GM18507 (cell line): ENCODE measurements at places on chromosomes 4 and X.
A peak's percentile ranks its signal among the peaks of the same experiment; 100 is the strongest.

GRCh38 chrX:10121787-10122186 lies 35.0 kb upstream of the CLCN4 start:
- DNase-seq = no peak

DNA sequence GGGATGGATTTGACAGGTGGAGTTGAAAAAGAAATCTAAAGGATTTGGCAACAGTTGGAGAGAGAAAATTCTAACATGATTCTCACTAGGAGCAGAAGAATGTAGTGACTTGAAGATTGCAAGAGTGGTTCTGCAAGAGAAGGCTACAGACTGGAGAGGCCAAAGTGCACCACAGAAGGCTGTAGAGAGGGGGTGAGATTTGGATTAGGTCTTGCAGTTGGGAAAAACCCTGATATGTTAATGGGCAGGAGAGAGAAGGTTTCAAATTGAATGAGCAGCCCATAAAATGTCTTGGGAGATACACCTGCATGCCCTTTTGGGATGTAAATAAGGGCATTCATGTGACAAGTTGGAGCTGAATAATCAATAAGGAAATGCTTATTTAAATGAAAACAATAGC lies 14.7 kb upstream of the VEGFD start:
- DNase-seq = no peak

DNA sequence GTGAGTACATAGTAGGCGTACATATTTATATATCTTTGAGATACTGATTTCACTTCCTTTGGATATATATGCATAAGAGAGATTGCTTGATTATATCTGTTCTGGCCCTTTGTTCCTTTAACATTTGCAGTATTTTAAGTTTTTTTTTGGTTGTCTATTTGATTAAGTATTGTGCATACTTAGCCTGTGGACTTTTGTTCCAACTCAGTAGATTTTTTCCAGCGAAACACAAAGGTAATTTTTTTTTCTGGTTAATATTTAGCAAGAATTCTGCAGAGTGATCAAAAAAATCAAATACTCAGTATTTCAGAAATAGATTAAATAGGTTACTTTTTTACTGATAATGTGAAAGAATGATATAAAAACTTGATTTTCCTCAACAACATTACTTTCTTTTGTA lies at the start of gene AFM:
AFM (plus strand) TSS at position 388 of the 400 bp plus-strand sequence. CDS start 31 bp downstream, outside the sequence.
- DNase-seq = no peak

- no peak for DNase-seq
Observed at GRCh38 chr4:139050446-139050845, 34.9 kb downstream of the NOCT start.

GRCh38 chr4:184937030-184937710 lies 81.1 kb upstream of the HELT start:
- no peak for DNase-seq

GRCh38 chr4:111933703-111934102 lies 211.6 kb upstream of the FAM241A start:
- DNase-seq = no peak

DNA sequence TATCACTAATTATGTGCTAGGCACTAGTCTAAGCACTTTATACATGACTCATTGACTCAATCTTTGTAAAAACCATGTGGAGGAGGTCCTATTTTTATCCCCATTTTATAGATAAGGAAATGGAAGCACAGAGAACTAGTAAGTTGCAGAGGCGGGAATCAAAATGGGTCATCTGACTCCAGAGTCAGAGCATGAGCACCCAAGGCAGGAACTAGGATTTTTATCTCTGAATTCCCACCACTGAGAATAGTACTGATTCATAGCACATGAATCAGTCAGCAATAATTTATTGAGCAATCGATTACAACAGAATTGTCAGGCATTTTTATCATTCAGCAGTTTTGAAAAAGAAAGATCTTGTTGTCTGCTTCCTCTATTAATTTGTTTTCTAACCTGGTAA lies 19.3 kb downstream of the SCARB2 start:
- no peak for DNase-seq

GRCh38 chr4:167021545-167022155 lies 212.6 kb downstream of the SPOCK3 start:
- no peak for DNase-seq

GRCh38 chr4:5206016-5206790 lies 154.9 kb downstream of the STK32B start:
- DNase-seq = no peak

DNA sequence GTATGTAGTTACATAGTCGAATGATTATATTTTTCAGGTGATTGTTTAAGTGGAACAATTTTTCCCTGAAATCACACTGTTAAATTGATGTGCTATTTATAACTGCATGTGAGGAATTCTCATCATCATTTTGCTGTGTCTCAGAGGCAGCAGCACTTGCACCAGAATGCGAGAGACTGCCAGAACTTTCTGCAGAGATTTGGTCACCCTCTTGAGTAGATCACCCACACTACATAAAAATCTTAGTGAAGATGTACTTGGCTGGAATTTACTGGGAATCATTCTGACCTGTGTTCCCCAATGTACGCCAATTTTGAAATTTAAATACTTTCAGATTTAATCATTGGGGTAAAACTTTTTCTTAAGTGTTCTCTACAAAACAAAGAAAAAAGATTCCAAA lies 5.4 kb downstream of the UGT2B4 start:
- DNase-seq = no peak

DNA sequence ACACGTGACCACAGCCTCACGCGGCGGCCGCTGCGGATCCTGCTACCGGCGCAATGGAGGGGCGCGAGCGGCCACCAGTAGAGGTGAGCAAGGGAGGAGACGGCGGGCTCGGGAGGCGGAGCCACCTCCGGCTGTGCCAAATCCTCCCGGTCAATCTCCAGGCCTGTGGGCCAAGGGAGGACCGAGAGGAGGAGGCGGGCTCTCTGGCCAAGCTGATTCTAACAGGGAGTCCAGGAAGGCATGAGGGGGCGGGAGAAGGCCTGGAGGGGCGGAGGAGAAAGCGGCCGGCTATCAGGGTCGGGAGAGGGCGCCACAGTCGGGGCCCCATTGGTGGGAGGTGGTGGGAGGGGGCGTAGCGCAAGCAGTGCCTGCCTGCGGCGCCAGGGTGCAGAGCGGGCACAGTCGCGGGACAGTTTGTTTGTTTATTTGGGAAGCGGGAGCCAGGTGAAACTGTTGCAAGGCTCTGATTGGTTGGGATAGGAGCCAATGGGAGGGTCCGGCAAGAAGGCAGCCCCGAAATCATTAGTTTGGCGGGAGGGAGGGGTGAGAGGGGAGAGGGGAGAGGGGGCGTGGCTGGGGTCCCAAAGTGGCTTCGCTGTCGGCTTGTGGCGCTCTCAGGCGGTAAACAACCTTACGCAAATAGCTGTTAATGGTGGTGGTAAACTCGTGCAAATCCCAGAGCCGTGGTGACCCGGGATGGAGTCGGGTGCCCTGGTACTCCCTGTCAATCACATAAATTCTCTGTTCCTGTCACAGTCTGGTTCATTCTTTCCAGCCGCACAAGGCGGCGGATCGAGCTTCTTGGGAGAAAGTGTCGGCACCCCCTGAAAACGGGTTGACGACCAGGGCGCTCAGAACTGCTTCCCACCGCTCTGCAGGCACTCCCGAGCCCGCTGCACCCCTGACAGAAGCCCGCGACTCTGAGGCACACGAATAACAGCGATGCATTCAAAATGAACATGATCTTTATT lies at the start of gene IRS4:
IRS4 (minus strand) TSS at position 55 of the 971 bp plus-strand sequence.
- no peak for DNase-seq

- DNase-seq = no peak
Observed at GRCh38 chr4:38105475-38106220, 145.4 kb downstream of the PTTG2 start.

- DNase-seq = no peak
Observed at GRCh38 chrX:20029728-20030127, 38.9 kb upstream of the BCLAF3 start.

- no peak for DNase-seq
Observed at GRCh38 chr4:153531000-153531358, 64.8 kb downstream of the TMEM131L start.

- no peak for DNase-seq
Observed at GRCh38 chr4:89486042-89486441, 178.4 kb upstream of the GPRIN3 start.

DNA sequence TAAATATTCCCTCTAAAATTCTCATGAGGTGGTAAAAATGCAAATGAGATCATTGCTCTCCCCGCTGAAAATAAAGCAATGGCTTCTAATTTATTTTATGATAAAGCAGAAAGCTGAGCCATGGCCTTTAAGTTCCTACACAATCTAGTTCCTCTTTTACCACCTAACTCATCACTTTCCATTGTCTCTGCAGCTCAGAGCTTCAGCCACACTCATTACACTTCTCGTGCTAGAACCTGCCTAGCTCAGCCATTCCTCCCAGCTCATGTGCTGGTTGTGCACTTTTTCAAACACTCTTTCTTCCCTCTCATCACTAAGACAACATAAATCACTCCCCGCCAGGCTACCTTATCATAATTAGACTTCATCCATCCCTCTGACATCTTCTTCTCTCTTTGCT lies 1112.1 kb upstream of the PRKX start:
- no peak for DNase-seq

GRCh38 chrX:47662144-47662657 lies 3.2 kb upstream of the UXT start:
- DNase-seq = no peak

DNA sequence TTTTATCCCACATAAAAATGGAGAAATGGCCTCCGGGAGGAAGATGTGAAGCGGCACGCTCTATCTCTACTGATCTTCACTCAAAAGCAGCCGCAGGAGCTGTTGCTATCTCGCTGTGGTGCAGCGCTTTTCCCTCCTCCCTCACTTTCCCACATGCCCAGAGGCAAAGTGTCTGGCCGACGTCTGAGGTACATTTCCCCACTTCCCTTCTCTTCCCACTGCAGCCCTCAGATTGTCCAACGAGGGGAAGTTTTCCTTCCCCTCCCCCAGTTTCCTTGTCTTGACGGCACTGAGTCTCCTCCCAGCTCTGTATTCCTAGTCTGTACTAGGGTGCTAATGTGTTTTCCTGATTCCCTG lies 660 bp upstream of the COL25A1 start:
- DNase-seq = no peak

DNA sequence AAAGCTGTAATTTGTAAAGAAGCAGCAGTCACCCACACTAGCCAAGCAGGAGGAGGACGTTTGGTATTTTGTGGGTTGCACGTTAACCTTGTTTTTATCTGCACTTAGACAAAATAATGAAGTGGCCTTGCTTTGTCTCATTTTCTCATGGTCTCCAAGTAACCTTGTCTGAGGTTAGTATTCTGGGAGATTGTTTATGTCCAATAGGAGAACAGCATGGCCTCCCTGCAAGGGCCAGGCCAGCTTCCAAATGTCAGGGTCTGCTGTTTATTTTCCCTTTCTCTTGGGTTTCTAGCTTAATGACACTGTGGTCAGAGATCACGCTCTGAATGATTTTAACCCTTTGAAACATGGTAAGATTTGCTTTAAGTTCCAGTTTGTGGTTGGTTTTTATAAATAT lies 29.9 kb downstream of the PNMA6E start:
- DNase-seq = no peak

GRCh38 chrX:110145854-110146253 lies 142.9 kb downstream of the TMEM164 start:
- no peak for DNase-seq

DNA sequence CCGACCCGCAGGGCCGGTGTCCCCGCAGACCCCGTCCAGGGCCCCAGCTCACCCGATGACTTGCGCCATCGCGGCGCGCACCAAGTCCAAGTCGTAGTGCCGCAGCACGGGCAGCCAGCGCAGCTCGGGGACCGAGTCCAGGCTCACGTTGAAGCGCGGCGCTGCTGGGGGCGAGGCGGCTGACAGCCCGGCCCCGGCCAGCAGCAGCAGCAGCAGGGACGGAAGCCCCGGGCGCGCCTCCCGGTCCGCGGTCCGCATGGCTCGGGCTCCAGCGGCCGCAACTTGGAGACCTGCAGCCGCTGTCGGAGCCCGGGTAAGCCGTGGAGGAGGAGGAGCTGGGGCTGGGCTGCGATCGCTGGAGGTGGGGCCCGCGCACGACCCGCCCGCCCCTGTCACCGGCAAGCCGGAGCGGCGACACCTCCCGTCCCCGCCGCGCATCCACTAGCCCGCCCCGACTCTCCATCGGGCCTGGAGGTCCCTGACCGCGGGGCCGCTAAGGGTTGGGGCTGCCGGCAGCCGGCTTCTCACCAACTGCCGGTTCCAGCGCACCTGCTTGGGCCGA lies at the start of gene NAAA:
NAAA (minus strand) TSS at position 322 of the 562 bp plus-strand sequence; CDS start at position 258, 64 bp downstream.
- DNase-seq = peak; percentile 42

- no peak for DNase-seq
Observed at GRCh38 chr4:110467400-110467799, 8.6 kb upstream of the ENPEP start.

- DNase-seq = no peak
Observed at GRCh38 chrX:2321411-2321810, 179.4 kb downstream of the DHRSX start.
